Stimulated activated CD4-positive, alpha-beta T cell treated with anti-CD3 and anti-CD28 coated beads, Interleukin-2, amount 100 ng/mL, for 48 hours (primary cell): ENCODE measurements at places on chromosomes 7 and 10.

- no peak for DNase-seq
Observed at GRCh38 chr7:55527307-55527706, 45.0 kb downstream of the VOPP1 start.

GRCh38 chr7:1981878-1982230, 250.9 kb downstream of the MAD1L1 start:
- no peak for DNase-seq

DNA sequence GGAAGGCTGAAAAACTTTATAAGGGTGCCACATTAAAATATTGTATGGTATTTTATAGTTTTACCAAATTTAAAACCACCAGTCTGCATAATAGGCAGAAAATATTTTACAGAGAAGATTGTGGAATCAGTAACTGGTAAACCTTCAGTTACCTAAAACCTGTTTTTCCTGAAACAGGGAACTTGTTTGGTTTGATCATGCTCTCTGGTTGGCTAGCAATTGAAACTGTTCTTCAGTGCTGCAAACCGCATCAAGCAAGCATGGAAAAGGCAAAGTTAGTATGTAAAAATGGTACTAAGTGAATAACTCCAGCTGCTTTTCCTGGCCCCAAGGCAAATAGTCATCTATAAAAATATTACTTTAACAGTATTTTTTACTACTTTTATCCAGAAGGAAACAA, 316.9 kb upstream of the LRRN3 start:
- DNase-seq: no peak

GRCh38 chr7:34011696-34012095, 106.4 kb downstream of the BMPER start:
- DNase-seq: no peak

DNA sequence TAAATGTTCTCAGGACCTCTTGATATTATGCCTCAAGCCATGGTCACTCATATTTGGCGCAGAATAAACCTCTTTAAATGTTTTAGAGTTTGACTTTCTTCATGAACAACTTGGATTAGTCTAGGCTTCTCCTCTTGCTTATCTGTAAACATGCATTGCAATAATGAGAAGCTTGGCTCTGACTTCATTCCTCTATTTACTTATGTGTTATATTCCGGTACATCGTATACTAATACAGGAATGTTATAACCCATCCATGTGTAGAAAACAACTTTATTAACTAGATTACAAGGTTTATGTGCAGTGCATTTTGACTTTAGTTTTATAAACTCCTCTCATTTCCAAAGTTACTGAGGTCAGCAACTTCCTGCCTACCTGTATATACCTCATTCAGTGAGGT, 944.3 kb upstream of the GHITM start:
- DNase-seq: no peak

- no peak for DNase-seq
Observed at GRCh38 chr10:79069325-79070080, 737 bp downstream of the ZMIZ1 start.

- peak; percentile 29 for DNase-seq
Observed at GRCh38 chr7:142880876-142881505, 4.6 kb downstream of the TRPV6 start.

DNA sequence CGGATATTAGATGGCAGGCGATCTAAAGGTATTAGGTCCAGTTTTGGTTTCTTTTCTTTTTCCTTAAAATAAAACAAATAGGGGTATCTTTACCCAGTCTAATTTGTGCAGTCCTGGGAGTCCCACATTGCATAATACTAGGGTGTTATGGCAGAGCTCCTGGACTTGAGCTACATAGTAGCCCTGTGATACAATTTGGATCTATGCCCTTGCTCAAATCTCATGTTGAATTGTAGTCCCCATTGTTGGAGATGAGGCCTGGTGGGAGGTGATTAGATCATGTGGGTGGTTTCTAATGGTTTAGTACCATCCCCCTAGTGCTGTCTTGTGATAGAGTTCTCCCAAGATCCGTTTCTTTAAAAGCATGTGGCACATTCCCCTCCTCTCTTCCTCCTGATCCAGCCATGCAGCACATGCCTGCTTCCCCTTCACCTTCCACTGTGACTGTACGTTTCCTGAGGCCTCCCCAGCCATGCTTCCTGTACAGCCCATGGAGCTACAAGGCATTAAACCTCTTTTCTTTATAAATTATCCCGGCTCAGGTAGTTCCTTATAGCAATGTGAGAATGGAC, 141.9 kb downstream of the RPS24 start:
- no peak for DNase-seq

GRCh38 chr7:78020136-78020873, 221.7 kb downstream of the PHTF2 start:
- no peak for DNase-seq

GRCh38 chr7:52088008-52088901, 771.6 kb upstream of the COBL start:
- DNase-seq: no peak

- no peak for DNase-seq
Observed at GRCh38 chr10:71339796-71340589, 20.9 kb downstream of the SLC29A3 start.

- no peak for DNase-seq
Observed at GRCh38 chr10:22606164-22606614, 108.2 kb downstream of the PIP4K2A start.

GRCh38 chr10:123855008-123855684, 36.5 kb downstream of the CPXM2 start:
- DNase-seq: no peak

- peak; percentile 24 for DNase-seq
Observed at GRCh38 chr10:5890452-5890915, 441 bp downstream of the FBH1 start.

- DNase-seq: no peak
Observed at GRCh38 chr10:57014758-57015157, 653.7 kb upstream of the ZWINT start.

DNA sequence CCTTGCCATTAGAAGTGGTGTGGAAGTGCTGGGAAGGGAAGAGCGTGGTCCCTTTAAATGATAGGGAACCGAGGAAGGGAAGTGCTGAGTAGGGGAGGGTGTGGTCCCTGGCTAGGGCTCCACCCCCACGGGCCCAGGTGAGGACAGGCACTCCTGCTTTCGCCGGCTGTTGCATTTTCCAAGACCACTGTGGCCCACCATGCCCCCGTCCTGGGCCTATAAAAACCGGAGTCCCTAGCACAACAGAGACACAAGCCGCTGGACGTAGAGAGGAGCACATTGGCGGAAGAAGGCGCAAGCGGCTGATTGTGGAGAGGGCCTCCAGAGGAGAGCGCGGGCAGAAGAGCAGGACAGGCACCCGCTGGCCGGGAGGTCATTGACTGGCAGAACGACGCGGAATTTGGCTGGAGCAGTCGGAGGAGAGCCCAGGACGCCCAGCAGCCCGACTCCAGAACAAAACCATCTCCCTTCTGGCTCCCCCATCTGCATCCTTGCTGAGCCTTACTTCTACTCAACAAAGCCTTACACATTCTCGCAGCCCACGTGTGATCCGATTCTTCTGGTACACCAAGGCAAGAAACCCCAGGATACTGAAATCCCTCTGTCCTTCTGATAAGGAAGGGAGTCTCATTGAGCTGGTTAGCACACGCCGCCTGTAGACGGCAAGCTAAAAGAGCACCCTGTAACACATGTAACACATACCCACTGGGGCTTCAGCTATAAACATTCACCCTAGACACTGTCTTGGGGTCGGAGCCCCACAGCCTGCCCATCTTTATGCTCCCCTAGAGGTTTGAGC, 146.2 kb upstream of the LYZL1 start:
- DNase-seq: no peak

DNA sequence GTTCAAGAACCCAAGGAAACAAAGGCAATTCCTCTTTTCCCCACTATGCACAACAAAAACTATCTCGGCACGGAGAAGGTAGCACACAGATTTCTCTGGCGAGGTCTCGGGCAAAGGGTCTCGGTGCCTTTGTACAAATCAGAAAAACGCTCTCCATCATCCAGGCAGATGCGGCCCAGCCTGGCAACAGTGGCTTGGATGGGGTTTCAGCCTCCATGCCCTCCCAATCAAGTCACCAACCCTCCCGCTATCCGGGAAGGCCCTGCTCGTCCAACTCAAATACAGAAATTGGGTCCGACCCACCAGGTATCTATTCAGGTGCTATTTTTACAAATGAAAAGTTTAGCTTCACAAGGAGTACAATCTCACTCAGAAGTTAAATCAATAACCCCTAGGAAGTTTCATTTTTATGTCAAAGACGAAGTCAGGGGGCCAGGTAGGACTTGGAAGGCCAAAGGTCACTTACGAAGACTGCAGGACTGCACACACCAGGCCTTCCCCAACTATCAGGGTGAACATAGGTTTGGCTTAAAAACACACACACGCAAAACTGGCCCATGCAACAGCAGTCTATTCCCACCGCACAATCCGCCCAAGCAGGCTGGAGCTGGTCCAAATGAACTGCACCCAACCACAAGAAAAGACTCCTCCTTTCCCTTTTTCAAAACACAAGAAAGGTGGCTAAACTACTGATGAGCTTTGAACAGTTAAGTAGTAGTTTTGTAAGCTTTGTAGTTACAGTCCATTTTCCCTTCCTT, 43.0 kb downstream of the GNA12 start:
- DNase-seq: no peak
